Globus pallidus (tissue), 1 donor: ENCODE measurements at places on chromosomes 13 and 19.

- no peak for DNase-seq
These were observed 1.9 kb downstream of the IFNL1 start for GRCh38 chr19:39297931-39298634.

DNA sequence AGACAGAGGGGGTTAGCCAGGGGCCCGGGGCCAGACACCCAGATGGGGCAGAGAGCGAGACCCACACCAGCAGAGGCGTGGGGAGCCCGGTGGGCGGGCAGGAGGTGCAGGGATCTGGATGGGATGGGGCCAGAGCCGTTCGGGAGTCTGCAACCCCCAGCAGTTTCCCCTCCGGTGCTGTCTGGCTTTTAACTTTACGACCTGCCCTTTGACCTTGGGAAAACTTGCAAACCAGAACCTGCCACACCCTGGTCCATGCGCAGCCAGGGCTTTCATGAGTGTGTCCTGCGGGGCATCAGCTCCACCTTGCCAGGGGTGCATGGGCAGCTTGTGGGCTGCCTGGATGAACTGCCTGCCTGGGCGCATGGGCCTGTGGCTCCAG, 9.8 kb downstream of the JOSD2 start:
- DNase-seq, result no peak

DNA sequence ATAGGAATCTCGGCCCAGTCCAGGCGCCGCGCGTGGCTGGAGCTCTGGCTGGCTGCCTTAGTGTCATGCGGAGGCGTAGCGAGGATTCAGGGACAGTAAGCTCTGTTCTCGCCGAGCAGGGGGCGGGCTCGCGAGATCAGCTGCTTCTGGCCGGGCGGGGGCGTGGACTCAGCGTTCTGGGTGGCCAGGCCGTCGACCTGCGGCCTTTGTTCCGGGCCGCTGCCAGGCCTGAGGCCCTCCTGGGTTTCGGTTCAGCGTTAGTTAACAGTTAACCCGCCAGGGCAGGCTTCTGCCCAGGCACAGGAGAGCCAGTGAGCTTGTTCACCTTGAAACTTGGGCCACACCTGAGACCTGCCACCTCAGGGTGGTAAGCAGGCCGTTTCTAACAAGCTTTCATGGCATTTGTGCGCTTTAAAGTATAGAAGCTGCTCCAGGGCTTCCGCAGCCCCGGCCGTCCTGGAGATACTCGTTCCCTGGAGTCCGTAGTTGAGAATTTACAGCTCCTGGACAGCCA, 332.2 kb upstream of the SGCG start:
- no peak for DNase-seq

GRCh38 chr13:23385931-23386330, 47.6 kb downstream of the SACS start:
- DNase-seq, result no peak

- DNase-seq, result no peak
These were observed 413.5 kb upstream of the HTR2A start for GRCh38 chr13:47310401-47310800.

DNA sequence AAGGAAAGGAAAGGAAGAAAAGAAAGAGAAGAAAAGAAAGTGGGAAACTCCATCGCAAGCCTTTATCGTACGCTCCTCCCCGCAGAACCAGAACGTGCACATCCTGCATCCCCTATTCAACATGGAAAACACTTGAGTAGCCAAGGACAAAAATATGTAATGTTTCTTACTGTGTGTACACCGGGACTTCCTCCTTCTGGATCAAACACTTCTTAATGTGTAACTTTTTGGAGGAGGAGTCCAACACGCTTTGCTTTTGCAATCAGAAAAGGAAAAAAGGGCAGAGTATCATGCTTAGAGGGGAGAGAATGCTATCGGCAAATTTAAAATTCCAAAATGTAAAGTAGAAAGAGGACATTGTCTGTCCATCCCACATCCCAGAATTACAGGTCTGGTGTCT, 7.8 kb upstream of the SHFL start:
- DNase-seq, result no peak

- DNase-seq, result no peak
These were observed 2.1 kb upstream of the RCBTB2 start for GRCh38 chr13:48534911-48535501.

GRCh38 chr19:10270616-10271394, at the start of gene ICAM1:
Gene ICAM1 (plus strand): TSS chr19:10271120. CDS start chr19:10271160, 40 bp downstream.
- DNase-seq, result no peak

DNA sequence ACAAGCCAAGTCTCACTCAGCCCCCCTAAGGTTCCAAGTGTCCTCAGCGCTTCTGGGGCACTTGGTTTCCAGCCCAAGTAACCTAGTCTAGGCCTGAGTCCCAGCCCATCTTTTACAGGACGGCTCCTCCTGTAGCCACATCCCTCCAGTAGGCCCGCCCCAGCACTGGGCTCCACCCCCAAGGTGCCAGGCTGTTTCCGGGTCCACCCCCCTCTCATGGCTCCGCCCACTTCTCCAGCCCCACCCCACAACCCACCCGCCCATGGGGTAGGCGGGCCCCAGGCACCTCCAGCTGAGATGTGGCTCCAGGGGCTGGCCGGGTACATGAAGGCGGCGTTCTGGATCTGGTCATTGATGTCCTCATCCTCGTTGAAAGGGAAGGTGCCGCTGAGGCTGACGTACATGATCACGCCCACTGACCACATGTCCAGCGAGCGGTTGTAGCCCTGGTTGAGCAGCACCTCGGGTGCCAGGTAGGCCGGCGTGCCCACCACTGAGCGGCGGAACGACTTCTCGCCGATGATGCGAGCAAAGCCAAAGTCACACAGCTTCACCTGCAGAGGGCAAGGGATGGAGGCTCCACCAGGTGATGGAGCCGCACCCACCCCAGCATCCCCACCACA, 17.2 kb upstream of the DACT3 start:
- no peak for DNase-seq

DNA sequence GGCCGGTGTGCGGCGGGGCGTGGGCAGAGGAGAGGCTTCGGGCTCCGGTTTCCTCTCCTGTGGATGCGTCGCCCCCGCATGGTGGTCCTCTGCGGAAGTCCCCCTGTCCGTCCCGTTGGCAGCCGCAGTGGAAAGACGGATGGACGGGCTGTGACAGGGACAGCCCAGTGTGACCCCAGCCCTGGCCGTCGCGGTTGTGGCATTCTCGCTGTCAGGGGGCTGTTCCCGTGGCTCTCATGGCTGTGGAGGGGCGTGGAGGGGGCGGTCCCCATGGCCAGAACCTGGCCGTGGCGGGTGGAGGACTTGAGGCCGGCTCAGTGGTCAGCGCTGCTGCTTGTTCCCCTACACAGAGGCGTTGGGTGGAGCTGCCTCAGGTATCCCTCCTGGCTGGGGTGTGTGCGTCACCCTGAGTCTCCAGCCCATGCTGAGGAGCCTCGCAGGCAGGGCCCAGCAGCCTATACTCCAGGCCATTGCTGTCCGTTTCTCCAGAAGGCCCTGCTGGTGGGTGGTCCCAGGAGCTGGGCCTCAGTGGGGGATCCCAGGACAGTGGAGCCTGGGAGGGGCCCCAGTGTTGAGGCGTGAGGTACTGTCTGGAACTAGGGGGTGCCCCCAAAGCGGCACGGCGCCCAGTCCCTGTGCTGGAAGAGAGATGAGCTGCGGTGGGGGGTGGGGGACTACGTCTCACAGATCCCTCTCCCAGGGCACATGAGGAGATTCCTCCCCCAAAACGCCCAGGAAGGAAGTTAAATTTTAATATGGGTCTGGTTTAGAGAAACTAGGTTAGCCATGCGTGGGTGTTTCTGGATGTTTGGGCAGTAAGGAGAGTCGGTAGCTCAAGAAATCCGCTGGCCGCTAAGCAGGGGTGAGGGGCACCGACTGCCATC, 20.3 kb downstream of the CSNK1G2 start:
- no peak for DNase-seq

GRCh38 chr19:6483235-6483634, 1.6 kb upstream of the DENND1C start:
- DNase-seq, result no peak

DNA sequence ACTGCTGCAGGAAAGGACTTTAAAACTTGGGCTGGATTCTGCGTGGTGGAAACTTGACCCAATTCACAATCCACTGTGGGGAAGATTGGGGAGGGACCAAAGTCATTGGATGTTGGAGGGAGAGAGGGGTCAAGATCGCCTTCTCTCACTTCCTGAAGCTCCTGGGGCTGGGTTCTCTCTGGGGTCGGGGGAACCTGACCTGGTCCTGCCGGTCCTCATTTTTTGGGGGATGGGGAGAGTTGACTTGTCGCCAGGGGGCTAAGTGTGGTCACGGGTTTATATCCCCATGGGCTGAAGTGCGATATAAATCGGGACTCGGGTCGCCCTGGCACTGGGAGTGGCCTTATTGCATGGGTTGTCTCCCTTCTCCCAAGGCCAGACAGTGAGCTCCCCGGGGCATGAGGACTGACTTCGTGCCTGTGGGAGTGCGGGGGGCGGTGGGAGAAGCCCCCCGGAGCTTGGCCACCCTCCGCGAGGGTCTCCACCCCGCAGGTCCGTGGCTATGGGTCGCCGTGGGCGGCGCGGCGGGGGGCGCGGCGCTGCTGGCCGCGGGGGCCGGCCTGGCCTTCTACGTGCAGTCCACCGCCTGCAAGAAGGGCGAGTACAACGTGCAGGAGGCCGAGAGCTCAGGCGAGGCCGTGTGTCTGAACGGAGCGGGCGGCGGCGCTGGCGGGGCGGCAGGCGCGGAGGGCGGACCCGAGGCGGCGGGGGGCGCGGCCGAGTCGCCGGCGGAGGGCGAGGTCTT, 6.3 kb downstream of the ICAM5 start:
- DNase-seq, result no peak

DNA sequence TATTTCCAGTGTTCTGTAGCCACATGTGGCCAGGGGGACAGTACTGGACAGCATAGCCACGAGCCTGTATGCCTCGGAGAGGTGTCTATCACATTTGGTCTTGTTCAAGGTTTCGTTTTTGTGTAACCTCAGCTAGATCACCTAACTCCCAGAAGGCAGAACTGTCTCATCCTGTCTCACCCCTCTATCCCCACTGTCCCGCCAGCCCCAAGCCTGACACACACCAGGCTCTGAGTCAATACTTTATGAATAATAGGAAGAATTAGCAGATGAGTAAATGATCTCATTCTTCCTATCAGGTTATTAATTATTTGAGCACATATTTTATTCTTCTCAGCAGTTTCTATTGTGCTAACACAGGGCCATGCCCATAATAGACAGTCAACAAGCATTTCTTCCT, 132.2 kb downstream of the NUFIP1 start:
- no peak for DNase-seq

GRCh38 chr13:106373989-106374572, 161.4 kb downstream of the EFNB2 start:
- no peak for DNase-seq

- no peak for DNase-seq
These were observed 4.4 kb downstream of the PLEKHJ1 start for GRCh38 chr19:2231621-2232221.

DNA sequence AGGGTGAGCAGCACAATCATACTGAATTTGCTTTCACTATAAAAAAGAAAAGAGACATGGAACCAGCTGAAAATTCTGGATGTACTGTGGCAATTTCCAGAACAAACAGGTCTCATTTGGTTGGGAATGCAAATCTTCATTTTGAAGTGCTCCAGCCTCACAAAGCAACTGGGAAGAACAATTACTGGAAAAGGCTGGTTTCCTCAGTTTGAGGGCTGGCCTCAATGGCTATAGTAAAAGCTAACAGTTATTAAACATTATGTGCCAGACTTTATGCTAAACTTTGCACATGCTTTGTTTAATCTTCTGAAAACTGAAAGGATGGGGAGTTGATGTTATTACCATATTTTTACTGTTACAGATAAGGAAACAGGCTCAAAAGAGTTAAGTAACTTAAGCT, 3.0 kb downstream of the OBI1 start:
- DNase-seq, result no peak

DNA sequence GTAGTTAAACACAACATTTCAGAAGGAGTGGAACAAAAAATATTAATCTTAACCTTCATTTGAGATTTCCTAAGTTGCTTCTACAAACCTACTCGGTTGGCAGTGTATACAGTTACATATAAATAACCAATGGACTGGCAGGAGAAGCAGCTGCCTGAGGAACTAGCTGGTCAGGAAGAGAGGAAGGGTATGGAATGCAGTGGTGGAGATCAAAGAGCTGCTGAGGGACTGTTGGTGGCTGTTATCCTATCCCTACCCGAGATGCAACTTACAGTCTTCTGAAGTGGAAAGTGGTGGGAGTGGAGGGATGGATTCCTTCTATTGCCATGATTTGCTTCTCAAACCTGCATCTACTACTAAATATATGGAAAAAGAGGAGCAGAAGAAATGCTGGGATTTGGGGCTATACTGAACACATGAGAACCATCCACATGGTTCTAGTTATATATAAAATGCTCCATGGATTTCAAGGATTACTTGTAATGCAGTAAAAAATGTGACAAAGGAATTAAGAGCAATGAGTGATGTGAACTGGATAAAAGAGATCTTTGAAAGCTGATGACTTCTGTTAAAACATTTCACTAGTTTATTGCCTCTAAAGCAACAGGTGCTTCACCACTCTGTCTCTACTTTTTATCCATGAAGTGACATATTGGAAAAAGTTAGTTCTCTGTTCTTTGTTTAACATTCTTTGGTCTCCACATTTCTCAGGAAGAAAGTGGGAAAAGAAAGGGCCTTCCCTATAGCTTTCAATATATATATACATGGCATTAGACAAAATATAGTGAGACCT, 29.9 kb downstream of the MICU2 start:
- DNase-seq, result no peak

DNA sequence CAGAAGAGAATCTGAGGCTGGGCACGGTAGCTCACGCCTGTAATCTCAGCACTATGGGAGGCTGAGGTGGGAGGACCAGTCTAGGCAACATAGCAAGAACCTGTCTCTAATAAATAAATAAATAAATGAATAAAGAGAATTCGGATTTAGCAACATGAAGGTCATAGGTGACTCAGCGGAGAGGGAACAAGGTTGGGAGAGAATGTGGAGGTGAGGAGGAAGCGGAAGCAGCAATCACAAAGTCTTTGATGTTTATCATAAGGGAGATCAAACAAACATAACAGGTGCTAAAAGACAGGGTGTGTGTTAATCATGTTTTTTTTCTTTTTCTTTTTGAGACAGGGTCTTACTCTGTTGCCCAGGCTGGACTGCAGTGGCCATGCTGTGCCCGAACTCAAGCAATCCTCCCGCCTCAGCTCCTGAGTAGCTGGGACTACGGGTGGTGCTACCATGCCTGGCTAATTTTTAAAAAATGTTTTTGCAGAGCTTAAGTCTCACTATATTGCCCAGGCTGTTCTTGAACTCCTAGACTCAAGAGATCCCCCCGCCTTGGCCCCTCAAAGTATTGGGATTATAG, 16.3 kb downstream of the PBX4 start:
- DNase-seq, result no peak

GRCh38 chr13:75704927-75705288, 68.8 kb downstream of the LMO7 start:
- no peak for DNase-seq

DNA sequence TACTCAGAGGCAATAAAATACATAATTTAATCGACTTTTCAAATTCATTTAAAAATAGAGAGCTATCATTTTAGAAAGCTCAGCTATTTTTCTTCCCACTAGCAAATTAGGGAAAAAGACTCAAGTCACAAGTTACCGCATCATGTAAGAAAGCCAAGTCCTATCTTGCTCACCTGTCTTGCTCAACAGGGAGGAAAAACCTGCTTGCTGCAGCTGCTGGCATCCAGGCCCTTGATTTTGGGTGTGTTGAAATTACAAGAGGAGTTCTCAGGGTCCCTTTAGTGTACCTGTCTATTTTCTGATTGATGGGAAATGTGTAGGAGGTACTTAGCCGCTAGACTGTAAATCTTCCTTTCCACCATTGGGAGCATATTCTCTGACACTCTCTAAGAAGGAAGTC, 22.2 kb downstream of the SLC10A2 start:
- no peak for DNase-seq
